Anterior cingulate cortex (tissue), 58 donors: ENCODE measurements at places on chromosomes 13 and 19.

GRCh38 chr13:99282264-99283231 is 24.4 kb upstream of the GPR18 start:
- no peak for DNase-seq

GRCh38 chr19:18194554-18195238 is 1.7 kb downstream of the MPV17L2 start:
- no peak for DNase-seq

DNA sequence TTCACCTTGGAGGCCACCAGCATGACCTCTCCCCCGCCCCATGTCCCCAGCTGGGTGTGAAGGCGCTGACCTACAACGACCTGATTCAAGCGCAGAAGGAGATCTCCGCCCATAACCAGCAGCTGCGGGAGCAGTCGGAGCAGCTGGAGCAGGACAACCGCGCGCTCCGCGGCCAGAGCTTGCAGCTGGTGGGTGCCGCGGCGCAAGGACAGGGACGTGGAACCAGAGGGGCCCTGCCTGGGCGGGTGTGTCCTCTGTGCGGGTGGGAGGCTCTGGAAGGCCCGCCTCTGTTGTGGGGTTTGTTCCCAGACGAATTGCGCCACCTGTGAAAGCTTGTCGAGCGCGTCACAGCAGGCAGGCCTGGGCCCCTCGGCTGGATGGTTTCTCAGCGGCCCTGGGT is 22.3 kb downstream of the PLEKHJ1 start:
- DNase-seq = no peak

DNA sequence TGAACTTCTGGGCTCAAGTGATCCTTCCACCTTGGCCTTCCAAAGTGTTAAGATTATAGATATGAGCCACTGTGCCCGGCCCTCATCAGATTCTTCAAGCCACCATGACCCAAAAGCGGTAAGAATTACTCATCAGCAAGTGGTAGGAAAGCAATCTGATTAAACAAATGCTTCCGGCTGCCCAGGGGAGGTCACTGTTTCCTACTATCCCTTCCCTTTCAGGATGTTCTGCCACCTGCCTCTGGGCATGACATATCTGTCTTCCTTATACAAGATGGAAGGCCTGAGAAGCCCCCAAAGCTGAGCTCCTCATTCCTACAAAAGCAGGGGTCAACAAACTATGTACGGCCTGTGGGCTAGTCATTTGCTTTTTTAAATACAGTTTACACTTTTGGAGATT is 7.0 kb downstream of the ABHD8 start:
- no peak for DNase-seq

GRCh38 chr13:82803341-82803740 is 1078.9 kb downstream of the SLITRK1 start:
- no peak for DNase-seq

GRCh38 chr13:49225223-49226042 is 5.3 kb downstream of the MLNR start:
- DNase-seq = no peak

DNA sequence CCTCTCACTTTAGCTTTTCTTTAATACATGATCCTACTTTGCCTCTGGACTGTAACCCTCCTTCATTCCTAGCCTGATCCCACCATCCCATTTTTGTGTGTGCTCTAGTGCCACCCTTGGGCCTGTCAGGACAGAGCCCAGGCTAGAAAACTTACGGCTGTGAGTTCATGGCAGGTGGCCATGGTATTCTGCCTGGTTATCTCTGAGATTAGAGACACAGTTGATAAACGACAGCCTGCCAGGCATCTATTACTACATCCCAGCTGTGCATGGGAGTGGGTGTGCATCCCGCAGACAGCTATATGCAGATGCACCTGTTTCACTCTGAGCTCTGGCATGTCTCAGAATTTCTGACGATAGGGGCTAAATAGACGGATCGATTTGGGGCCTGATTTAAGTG is 110.9 kb downstream of the HS6ST3 start:
- DNase-seq = no peak

GRCh38 chr19:33302974-33303790 is 848 bp upstream of the CEBPA start:
- DNase-seq = no peak

GRCh38 chr19:7516333-7516732 is 430 bp downstream of the ZNF358 start:
- no peak for DNase-seq

GRCh38 chr13:47904241-47904640 is 96.8 kb downstream of the SUCLA2 start:
- no peak for DNase-seq

GRCh38 chr13:24671386-24672113 is 8.7 kb upstream of the ATP12A start:
- DNase-seq = peak; percentile 15

DNA sequence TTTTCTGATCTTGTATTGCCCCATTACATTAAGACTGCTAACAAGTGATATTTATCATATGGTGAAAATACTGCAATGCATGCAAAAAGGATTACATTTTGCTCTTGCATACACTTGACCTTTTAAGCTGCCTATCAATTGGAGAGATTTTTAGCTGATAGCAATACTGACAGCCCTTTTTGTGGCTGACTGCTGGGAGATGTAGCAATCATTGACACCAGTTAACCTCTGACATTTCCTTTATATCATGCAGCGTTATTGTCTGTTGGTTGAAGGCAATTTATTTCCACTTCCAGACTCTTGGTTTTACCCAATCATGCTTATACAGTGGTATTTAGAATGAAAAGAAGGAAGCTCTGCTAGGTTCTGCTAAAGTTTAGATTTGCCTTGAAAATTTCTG is 364.0 kb downstream of the LMO7 start:
- DNase-seq = no peak

DNA sequence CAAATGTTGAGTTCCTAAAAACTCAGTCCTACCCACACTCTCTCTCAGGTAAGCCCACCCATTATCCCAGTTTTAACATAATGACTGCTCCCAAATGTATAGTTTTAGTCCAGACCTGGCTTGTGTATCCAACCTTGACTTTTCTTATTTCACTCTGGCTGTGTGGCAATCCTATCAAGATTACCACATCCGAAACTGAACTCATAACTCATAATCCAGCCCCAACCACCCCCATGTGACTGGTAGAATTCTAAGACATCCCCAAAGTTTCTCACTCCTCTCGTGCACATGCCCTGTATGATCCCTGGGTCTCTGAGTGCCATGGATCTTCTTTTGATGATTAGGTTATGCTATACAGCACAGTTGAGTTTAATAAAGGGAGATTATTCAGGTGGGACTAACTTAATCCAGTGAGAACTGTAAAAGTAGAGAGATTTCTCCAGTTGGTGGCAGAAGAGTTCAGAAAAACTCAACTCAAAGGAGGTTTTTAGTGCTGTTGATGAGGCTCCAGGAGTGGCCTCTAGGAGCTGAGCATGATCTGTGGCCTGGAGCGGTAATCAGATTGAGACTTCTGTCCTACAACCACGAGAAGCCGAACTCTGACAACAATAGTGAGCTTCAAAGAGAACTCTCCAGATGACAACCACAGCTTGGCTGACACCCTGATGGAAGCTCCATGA is 413.4 kb downstream of the ZNF536 start:
- DNase-seq = no peak

DNA sequence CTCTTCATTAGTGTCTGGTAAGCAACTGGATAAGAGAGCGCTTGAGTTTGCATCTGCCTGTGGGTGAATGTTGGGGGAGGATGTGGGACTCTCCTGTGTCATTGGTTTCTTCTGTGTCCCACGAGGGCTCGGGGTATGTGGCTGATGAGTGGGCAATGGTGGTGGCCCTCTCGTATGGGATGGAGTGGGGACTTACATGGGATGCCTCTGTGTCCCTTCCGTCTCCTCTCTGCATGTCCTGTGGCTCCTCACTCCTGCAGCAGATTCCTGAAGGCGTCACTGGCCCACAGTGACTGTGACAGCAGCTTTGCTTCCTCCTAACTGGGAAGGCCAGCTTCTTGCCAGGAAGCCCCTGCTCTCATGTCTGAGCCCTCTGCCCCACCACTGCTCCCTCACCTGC is 2.6 kb upstream of the LRP3 start:
- DNase-seq = no peak

DNA sequence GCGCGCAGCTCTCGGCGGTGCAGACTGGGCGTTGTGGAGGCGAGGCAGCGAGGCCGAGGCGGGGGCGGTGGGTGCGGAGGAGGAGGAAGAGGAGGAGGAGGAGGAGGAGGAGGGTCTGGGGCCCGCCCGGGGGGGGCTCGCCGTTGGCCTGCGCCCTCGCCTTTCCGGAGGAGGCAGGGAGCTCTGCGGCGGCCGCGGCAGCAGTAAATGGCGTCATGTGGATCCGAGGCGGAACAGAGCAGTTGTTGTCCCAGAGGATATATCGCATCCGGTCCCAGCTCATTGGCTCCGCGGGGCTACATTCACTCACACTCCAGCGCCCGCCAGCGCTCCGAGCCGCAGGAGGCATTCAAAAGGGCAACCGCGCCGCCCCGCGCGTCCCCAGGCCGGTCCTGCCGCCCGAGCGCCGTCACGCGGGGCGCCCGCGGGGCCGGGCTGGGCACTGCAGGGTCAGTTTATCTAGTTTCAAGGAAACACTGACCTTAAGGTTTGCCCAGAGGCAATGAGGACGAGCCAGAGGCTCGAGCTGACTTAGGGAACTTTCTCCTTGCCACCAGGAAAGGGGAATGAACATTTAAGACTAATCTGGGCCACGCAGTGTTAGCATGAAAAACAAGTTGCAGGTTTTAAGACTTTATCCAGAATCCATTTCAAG is at the start of gene SPRY2:
TSS of gene SPRY2 (minus strand) at position 26 of the 655 bp plus-strand sequence. CDS start 3,421 bp downstream, outside the sequence.
- DNase-seq = peak; percentile 91

- DNase-seq = no peak
Measured at GRCh38 chr19:6995054-6995453, 26.2 kb downstream of the MBD3L2B start.
